ENCODE measurements at places on chromosomes 1 and 21.

GRCh38 chr1:78375996-78376395 is 114.8 kb upstream of the PTGFR start:
- DNase-seq: no peak

DNA sequence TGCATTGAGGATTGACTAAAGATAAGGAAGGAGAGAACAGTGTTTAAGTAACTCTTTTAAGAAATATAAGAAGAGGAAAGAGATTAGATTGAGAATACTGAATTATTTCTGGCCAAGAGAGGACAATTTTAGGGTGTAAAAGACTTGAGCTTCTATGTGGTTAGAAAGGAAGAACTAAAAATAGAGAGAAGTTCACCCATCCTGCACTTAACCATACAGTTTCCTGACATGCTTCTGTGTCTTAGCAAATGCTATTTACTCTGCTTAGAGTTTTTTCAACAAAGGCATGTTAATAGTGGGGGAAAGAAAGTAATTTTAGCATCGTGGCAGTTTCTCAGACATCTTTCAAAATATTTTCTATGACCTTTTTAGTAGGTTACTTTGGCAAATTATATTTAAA is 122.8 kb upstream of the GPR52 start:
- DNase-seq: no peak

DNA sequence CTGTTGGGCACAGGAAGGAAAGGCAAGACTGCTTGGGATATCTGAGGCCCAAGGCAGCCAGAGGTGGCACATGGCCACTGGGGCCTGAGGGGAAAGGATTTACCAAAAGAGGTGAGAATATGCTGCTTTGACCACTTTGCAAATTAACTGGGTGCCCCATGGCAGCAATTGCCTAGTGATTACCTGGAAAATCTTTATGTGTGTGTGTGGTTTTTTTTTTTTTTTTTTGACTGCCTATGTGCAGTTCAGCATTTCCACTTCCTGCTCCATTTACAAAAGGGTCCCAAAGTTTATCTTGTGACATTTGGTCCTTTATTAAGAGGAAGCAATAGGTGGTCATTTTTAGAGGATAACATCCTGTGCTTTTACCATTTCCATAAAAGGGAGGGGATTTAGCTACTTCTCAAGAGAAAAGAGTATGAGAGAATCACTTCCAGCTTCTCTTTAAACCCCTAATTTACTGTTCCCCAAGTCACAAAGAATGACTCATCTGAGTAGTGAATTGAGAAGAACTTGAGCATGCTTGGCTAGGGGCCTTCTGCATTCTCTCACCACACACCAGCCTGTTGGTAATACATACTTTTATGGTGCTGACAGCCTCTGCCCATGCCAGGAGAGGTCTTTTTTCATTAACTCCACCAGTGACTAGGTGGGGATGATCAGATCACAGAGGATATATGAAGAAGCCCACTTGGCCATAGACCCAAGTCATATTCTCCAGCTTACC is 52.1 kb downstream of the SYDE2 start:
- no peak for DNase-seq

DNA sequence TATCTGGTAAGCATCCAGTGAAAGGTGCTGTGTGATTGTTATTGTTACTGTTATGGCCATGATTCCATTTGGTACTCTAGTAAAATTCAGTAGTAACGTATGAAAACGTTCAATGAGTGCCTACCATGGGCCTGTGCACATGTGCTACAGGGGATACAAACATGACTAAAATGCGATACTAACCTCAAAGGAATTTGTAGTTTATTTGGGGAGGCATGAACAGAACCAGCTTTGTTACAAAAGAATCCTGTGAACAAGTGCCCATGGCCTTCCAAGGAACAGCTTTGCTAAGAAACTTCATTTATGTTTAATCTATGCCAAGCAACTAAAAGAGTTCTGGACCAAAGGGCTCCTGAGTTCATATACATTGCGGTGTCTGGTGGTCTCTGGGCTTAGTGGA is 28.7 kb downstream of the PTGFR start:
- no peak for DNase-seq

DNA sequence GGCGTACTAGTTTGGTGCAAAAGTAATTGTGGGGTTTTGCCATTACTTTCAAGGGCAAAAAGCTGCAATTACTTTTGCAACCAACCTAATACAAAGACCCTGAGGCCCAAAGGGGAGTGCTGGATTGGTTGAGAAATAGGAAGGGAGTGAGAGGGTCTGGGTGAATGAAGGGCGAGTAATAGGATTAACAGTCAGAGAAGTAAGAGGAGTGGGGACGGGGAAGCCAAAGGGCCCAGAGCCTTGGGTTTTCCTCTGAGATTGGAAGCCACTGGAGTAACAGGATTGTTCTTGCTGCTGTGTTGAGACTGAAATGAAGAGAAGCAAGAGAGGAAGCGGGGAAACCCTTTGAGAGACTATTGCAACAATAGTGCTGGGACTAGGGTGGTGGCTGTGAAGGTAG is 19.0 kb upstream of the PRELP start:
- DNase-seq: no peak

DNA sequence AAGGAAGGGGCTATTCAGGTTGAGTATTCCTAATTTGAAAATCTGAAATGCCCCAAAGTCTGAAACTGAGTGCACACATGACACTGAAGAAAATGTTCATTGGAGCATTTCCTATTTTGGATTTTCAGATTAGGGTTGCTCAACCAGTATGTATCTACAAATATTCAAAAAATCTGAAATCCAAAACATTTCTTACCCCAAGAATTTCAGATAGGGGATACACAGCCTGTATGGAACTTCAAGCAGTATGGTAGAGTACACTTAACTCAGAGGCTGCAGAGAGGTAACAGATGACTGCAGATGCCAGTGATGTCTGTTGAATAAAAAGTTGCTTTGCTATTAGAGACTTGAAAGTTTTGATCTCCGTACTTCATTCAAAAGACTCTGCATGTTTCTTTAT is 19.0 kb downstream of the YTHDF2 start:
- no peak for DNase-seq

DNA sequence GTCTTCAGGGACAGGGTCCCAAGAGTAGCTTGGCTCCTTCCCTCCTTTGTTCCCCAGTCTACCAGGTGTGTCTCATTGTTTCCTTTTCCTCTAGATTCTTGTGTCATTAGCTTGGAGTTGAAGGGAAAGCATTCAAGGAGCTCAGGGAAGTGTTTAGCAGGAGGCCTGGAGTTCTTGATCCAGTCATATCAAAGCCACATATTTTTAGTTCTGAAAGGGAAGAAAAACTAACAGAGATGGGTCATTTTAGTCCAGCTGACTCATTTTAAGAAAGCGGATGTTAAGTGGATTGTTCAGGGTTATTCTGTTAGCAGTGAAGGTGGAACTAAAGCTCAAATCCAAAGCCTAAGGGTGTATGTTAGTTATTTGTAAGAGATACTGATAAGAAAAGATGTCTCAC is 721 bp downstream of the C1orf54 start:
- no peak for DNase-seq

DNA sequence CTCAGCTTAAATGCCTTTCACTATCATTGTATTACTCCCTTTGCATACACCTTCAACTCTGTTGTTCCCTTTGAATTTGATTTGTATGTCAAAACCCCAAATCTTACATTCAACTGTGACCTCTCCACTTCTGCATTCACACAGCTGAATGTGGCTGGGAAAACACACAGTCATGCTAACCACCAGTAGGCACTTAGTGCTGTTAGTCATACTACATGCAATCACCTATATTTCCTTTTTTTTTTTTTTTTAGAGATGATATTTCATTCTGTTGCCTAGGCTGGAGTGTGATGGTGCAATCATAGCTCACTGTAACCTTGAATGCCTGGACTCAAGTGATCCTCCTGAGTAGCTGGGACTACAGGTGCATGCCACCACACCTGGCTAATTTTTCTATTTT is 16.2 kb downstream of the BTBD8 start:
- no peak for DNase-seq

DNA sequence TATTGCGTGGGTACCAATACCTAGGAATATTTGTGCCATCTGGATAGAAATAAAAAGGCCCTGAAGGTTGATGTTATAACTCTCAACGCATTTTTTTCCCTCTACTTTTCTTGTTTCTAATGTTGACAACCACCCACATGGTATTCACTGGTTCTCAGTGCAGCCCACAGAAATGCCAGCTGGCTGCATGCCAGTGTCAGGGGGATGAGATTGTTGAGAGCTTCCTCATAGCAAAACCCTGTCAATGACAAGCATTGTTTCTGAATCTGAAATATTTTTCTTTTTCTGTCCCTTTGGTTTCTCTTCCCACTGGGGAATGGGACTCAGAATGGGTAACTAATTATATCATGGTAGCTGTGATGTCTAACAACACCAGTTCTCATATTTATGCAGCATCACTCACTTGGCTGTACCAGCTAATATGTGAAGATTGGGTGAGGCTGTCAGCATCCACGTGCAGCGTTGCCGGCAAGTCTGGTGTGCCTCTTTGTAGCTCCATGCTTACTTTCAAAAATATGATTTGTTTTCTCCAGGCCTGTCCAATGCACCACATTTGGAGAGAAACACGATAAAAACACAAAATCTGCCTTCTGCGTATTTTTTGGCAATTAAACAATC is 284.6 kb downstream of the PTBP2 start:
- no peak for DNase-seq

GRCh38 chr1:21576031-21576797 is 67.0 kb downstream of the ALPL start:
- DNase-seq: no peak

- DNase-seq: no peak
Measured at GRCh38 chr1:91540910-91541309, 40.3 kb downstream of the CDC7 start.
